CD4-positive, alpha-beta T cell treated with Interleukin-4 for 4 hours (primary cell): ENCODE measurements at places on chromosomes 3 and 15.

GRCh38 chr3:7752005-7752404 is 749.6 kb upstream of the LMCD1 start:
- no peak for DNase-seq

DNA sequence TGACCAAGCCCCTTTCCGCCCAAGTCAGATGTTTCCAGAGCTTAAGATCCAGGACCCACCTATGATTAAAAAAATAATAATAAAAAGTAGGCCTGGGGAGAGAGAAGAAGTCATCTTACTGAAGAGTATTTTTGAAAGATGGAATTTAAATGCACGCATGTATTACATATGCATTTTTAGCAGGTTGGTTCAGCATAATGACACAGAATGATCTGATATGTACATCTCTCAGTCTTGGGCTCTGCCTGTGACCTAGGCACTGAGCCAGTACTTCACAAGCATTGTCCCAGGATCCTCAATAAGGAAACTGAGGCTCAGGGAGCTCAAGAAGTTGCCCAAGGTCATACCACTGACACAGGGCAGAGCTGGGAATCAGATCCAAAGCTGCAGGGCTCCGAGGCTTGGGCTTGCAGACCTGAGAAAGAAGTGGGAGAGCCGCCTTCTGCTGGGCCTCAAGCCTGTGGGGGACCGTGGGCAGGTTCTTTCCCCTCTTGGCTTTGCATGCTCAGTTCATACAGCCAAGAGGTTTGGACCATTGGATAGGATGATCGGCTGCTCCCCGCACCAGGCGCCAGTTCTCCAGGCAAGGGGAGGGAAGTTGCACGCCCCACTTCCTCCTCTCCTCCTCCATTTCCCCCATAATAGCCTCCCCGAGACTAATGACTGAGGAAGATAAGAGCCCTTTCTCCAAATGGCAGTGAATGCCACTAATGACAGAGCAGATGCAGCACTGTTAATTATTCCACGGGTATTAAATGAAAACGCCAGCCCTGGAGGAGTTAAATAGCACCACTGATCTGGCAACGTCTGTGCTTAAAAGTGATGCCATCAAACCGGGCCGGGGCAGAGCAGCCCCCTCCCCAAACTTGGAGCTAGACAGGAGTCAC is 6.9 kb downstream of the SLC6A1 start:
- DNase-seq: no peak

- DNase-seq: no peak
Observed at GRCh38 chr3:62372621-62373041, 719 bp downstream of the FEZF2 start.

GRCh38 chr15:79439236-79439635 is 7.1 kb downstream of the MINAR1 start:
- DNase-seq: no peak

DNA sequence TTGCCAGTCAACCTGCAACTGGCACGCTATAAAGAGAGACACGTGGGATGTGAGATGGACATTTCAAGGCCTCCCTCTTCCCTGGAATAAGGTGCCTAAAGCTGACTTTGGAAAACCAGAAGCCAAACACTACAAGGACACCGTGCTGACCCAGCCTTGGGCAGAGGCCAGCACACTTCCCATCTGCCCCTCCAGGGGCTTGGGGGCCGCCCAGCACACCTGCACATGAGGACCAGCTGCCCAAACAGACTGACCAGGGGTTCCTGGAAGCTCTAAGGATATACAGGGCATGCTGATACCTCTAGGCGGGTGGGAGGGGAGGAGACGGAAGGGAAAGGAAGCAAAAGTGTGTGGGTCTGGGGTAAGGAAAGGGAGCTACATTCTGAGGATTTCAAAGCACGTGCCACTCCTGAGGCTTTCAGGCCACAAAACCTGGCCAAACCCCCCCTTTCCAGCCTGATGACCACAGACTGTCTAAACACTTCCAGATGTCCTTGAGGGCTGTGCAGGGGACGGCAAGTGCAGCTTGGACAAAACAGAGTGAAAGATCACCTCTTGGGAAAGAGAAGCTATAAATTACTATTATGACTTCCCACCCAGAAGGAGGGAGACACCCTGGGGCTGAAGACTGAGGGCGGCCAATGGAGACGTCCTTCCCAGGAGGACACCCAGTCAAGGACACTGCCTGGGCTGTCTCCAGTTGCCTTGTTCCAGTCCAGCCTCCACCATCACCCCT is 57.9 kb downstream of the ADCY5 start:
- DNase-seq: no peak

GRCh38 chr3:113163152-113163551 is 48.2 kb upstream of the BOC start:
- DNase-seq: no peak

DNA sequence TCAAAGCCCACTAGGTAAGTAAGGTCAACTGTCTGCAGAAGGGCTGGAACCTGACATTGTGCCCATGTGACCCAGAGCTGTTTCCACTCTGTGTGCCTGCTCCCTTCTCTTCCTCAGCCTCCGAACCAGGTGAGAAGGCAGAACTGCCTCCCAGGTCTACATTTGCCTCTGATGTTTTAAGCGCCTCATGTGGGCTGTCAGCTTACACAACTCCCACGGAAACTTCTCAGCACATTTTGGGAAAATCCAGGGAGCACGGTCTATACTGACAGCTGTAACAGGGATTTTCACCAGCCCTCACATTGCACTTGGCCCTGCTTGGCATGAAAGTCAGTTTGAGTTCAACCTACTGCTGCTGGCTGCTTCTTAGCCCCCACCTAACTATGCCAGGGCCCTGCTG is 46.9 kb upstream of the SLC24A5 start:
- DNase-seq: no peak

- no peak for DNase-seq
Observed at GRCh38 chr3:33201195-33201594, 17.4 kb downstream of the SUSD5 start.

DNA sequence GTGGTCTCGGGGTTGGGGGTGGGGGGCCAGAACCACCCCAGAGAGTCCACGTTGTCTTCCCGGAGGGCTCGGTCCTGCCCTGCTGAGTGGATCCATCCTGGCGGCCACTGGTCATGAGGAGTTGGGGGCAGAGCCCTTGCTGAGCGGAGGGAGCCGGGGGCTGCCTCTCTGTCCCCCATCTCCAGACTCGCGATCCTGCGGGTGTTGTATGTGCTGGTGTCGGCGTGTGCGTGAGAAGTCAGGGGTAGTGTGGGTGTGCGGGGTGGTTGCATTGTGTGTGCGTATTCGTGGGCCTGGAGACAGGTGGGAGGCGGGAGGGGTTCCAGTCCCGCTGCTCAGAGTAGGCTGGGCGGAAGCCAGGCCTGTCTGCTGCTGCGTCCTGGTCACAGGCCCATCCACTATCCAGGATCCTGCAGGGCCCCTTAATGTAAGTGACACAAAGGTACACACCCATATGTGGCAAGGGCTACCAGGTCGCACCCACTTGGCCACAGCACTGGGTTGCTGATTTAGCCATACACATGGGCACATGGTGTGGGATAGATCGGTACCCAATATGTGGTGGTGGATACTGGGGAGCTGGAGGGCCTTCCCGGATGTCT is 30.7 kb downstream of the NBEAL2 start:
- DNase-seq: no peak

- no peak for DNase-seq
Observed at GRCh38 chr3:182609575-182610156, 183.6 kb upstream of the ATP11B start.

DNA sequence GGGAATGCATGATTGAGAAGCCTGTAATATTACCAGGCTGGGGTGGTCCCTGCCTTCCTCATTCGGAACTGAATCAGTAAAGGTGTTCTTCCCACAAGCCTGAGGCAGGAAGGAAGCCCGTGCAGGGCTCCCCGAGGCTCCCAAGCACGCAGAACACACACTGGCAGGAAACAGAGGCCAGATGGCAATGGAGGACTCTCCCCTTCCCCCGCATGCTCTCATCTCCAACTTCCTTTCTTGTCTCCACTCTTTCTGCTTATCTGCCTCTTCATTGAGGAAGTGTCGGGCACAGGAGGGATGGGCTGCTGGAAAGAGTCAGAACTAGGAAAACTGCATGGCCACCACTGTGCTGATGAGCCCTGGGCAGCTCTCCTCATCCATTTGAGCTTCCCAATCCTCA is 123.5 kb downstream of the NUP210 start:
- DNase-seq: no peak

- no peak for DNase-seq
Observed at GRCh38 chr3:161072211-161072621, 32.9 kb downstream of the B3GALNT1 start.

- DNase-seq: no peak
Observed at GRCh38 chr3:154431043-154431442, 1.1 kb upstream of the GPR149 start.

GRCh38 chr3:3705090-3705775 is 94.0 kb upstream of the LRRN1 start:
- no peak for DNase-seq

GRCh38 chr15:25830844-25831451 is 32.2 kb downstream of the ATP10A start:
- DNase-seq: no peak
